Uterus (tissue), 4 donors: ENCODE measurements at places on chromosomes 13 and 19. TPM values are rescaled to one million over a fixed set of nuclear protein-coding genes. Genes with fewer than 3 reads are reported as not detected.

ATP7B gene
- total RNA-seq, result 10.0 TPM

CCL25 gene
- total RNA-seq, result not detected

OR4F17 gene
- total RNA-seq, result not detected

OSCAR gene
- total RNA-seq, result not detected

OR10H1 gene
- total RNA-seq, result not detected

PTPRH gene
- 0.29 TPM for total RNA-seq

GRCh38 chr19:48403606-48404005 is 10.1 kb downstream of the GRIN2D start:
- H3K36me3 ChIP-seq, result no peaks in the 10 kb centered on the region
- H3K27me3 ChIP-seq, result no peaks in the 10 kb centered on the region
- no peak for DNase-seq

GRCh38 chr13:23985060-23985459 is 87.8 kb upstream of the C1QTNF9B start:
- H3K36me3 ChIP-seq, result no peaks in the 10 kb centered on the region
- H3K4me1 ChIP-seq, result no peaks in the 10 kb centered on the region
- H3K27ac ChIP-seq, result no peak overlapping the region
- DNase-seq, result no peak
- no peak overlapping the region for H3K4me3 ChIP-seq

- H3K36me3 ChIP-seq, result no peaks in the 10 kb centered on the region
- peak overlapping the region; percentile 91 for H3K4me3 ChIP-seq
- H3K27me3 ChIP-seq, result no peaks in the 10 kb centered on the region
- no peaks in the 10 kb centered on the region for H3K4me1 ChIP-seq
- peak; percentile 36 for DNase-seq
These were observed 18.7 kb upstream of the ZNF888 start for GRCh38 chr19:52941941-52942385.

GRCh38 chr19:10815007-10815536 is 20.9 kb downstream of the TMED1 start:
- H3K27me3 ChIP-seq, result no peaks in the 10 kb centered on the region
- H3K27ac ChIP-seq, result no peak overlapping the region
- no peaks in the 10 kb centered on the region for H3K4me1 ChIP-seq
- no peak for DNase-seq
- no peak overlapping the region for H3K4me3 ChIP-seq
- no peaks in the 10 kb centered on the region for H3K36me3 ChIP-seq

GRCh38 chr13:94408314-94409036 is 71.0 kb downstream of the DCT start:
- H3K27me3 ChIP-seq, result no peaks in the 10 kb centered on the region
- DNase-seq, result no peak
- no peak overlapping the region for H3K27ac ChIP-seq
- no peaks in the 10 kb centered on the region for H3K4me1 ChIP-seq
- no peaks in the 10 kb centered on the region for H3K36me3 ChIP-seq

- H3K4me1 ChIP-seq, result no peaks in the 10 kb centered on the region
- H3K27ac ChIP-seq, result no peak overlapping the region
- DNase-seq, result no peak
These were observed 62.4 kb upstream of the XPO4 start for GRCh38 chr13:20964904-20965303.

- H3K27ac ChIP-seq, result no peak overlapping the region
- H3K27me3 ChIP-seq, result no peaks in the 10 kb centered on the region
These were observed 67.1 kb downstream of the GPC6 start for GRCh38 chr13:93293710-93294109.

GRCh38 chr19:41566001-41566400 is 10.0 kb upstream of the CEACAM21 start:
- H3K4me3 ChIP-seq, result no peak overlapping the region
- H3K27ac ChIP-seq, result no peak overlapping the region
- no peaks in the 10 kb centered on the region for H3K36me3 ChIP-seq
- H3K27me3 ChIP-seq, result peaks cover 38% of the 10 kb centered on the region
- H3K4me1 ChIP-seq, result no peaks in the 10 kb centered on the region
